Astrocyte of the spinal cord (primary cell): ENCODE measurements at places on chromosomes 5 and 9.

DNA sequence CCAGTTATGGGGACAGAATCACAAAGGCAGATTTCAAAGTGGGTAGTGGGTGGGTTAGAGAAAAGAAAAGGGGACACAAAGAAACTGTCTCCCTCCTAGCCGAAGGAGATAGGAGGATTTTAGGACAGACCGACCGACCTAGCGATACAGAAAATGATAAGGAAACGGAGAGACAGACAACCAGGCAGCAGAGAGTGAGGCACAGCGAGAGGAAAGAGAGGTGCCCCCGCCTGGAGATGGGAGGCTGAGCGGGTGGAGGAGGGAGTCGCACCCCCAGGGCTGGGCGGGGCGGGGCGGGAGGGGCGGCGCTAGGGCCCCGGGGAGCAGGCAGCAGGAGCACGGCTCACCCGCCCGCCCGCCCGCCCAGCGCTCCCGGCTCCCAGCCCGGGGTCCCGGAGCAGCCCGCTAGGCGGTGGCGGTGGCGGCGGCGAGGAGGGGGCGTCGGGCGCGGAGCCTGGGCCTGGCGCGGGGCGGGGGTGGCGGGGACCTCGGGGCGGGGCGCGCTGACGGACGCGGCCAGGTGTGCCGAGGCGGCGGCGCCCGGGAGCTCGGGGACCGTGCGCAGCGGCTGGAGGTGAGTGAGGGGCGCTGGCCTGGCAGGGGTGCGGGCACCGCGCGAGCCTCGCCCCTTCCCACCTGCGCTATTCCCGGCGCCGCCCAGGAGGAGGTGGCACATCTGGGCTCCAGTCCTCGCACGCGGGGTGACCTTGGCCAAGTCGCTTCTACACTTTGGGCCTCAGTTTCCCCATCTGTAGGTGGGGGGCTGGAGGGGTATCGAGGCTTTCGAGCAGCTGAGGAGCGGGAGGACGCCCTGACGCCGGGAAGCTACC lies 15.9 kb upstream of the SYNPO start:
- no peak for DNase-seq

DNA sequence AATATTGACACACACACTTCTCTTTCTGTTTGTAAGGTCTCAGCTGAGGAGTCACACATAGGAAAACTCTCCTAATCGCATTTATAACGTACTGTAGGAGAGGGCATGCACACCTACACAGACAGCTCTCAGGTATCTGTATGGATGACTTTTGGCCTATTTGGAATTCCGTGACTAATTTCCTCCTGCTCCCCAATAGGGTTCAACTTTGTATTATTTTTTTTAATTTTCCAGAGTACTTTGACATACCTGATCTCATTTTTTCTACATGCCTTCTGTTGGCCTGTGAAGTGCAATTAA lies 195.9 kb downstream of the ARHGAP26 start:
- DNase-seq = no peak

- peak; percentile 74 for DNase-seq
Observed at GRCh38 chr5:20524991-20525529, 537.1 kb upstream of the CDH18 start.

DNA sequence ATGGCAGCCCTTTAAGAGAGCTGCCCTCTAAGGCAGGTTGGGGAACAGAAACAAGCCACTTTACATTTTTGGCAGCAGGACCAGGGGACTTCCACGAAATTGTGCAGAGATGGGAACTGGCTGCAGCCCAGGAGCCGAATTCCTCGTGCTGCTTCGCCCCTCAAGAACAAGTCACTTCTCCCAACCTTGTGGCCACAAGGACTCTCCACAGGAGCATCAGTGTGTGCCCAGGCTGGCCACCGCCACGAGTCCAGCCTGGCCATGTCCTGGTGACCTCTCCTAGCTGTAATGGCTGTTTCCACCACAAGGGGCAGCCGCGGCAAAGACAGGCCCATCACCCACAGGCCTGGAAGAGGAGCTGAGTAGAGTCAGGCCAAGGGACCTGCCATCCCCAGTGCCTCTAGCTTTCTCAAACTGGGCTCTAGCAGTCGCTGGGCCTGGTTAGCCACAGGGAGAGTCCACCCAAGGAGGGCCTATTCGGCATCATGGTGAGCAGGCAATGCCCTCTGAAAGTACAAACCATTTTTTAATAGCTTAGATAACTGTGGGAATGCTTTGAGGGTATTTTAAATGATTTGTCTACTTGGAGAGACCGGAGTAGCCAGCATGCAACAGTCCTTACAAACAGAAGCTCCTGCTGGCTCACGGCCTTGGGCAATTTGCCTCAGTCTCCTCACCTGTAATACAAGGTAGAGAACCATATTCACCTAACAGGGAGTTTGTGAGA lies 129.0 kb downstream of the COL23A1 start:
- DNase-seq = peak; percentile 7

DNA sequence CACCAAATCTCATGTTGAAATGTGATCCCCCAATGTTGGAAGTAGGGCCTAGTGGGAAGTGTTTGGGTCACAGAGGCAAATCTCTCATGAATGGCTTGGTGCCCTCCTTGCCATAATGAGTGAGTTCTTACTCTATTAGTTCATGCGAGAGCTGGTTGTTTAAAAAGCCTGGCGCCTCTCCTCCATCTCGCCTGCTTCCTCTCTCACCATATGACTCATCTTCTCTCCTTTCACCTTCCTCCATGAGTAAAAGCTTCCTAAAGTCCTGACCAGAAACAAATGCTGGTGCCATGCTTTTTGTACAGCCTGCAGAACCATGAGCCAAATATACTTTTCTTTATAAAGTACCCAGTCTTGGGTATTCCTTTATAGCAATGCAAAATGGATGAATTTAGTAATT lies 20.9 kb upstream of the ARHGAP26 start:
- DNase-seq = peak; percentile 73

GRCh38 chr5:140673187-140673976 lies at the start of gene DND1:
TSS of gene DND1 (minus strand) at chr5:140673576. CDS start at chr5:140673542, 34 bp downstream.
- no peak for DNase-seq

DNA sequence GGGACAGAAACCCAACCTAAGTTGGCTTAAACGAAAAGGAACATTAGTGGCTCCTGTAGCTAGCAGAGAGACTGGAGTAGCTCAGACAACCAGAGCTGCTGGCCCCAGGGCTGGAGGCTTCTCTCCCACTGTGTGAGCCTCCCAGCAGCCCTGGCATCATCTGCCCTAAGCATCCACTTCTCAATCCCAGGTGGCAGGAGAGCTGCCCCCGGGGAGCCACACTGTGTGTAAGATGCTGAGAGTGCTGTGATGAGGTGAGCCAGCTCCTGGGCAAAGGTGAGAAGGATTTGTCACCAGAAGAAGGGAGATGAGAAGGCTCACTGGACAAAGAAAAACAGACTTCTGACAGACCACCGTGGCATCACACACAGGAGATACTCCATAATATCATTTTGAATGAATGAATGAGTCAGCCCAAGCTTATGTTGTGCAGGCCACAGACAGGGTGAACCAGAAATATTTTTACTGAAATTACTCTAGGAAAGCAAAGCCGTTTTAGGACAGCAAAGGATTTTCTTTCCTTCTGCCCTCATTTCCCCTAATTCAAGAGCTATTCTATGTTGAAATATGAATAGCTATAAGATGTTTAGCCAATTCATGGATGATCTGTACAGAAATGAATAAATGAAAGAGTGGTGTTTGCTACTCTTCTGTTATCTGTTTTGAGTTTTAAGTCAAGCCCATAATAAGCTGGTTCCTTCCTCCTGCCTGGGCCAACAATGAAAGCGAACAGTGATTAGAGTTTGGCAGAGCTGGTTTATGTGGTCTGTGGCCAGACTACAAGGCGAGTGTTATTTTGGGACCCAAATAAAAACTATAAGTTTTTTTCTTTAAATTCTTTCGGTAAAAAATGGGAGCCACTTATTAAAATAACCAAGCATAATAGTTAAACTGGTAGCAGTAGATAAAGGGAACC lies 57.4 kb upstream of the ECM2 start:
- DNase-seq = no peak

- no peak for DNase-seq
Observed at GRCh38 chr5:83538786-83539462, 67.4 kb downstream of the VCAN start.

- no peak for DNase-seq
Observed at GRCh38 chr5:64299805-64300204, 134.2 kb downstream of the RNF180 start.

DNA sequence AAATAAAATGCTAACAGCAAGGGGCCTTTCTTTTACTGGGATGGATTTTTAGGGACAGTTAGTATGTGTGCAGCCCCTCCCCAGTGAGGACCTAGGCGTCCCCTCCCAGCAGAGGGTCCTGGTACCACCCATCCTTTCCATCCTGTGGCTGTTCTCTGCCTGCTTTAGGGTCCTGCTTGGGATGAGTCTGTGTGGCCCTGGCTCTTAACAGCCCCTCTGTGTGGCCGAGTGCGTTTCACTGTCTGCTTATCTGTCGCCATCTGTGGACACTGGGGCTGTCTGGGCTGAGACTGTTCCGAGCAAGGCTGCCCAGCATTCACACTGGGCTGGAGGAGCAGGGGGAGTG lies 17.0 kb downstream of the WNK2 start:
- DNase-seq = no peak

DNA sequence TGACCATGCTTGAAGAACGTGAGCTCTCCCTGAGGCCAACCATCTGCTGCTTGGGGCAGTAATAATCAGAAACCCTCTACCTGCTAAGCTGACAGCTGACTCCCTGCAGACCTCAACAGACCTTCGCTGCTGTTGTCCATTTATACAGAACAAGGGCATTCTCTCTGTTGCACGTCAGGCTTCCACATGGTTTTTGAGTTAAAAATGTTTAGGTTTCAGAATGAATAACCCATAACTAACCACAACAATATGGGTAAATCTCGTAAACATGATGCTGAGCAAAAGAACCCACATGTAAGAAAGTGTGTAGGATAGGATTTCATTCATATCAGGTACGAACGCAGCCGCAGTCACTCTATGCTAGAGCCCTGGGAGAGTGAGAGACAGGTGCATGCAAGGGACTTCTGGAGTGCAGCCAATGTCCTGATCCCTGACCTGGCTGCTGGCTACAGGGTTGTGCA lies 348.5 kb downstream of the MED10 start:
- DNase-seq = no peak

DNA sequence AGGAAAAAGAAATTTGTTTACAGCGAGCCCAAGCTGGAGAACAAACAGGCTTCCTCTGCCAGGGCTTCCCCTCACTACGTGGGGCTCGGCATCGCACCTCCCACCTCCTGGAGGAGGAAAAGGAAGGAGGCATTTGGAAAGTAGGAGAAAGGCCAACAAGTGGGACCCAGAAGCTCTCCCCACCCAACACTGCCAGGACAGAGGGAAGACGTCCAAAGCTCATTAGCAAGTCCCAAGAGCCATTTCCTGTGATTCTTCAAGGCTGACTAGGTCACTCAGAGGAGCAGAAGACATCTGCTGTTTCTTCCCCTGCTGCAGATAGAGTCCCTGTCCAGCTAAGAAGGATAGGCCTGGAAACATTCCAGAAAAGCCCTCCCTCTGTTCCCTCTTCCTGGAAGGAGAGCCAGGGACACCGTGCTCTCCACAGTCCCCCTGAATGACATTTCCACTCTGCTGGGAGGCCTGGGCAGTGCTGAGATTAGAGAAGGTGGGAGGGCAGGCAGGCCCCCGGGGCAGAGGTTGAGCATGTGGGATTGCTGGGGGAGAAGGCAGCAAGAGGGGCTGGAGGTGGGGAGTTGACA lies 57.0 kb upstream of the NEURL1B start:
- DNase-seq = no peak

- DNase-seq = no peak
Observed at GRCh38 chr9:69667306-69667705, 4.9 kb downstream of the APBA1 start.

GRCh38 chr9:91422758-91423711 lies 597 bp downstream of the NFIL3 start:
- peak; percentile 77 for DNase-seq

- no peak for DNase-seq
Observed at GRCh38 chr9:121960665-121961064, 132.4 kb downstream of the TTLL11 start.

- DNase-seq = no peak
Observed at GRCh38 chr5:59840200-59840601, 53.3 kb downstream of the PDE4D start.

DNA sequence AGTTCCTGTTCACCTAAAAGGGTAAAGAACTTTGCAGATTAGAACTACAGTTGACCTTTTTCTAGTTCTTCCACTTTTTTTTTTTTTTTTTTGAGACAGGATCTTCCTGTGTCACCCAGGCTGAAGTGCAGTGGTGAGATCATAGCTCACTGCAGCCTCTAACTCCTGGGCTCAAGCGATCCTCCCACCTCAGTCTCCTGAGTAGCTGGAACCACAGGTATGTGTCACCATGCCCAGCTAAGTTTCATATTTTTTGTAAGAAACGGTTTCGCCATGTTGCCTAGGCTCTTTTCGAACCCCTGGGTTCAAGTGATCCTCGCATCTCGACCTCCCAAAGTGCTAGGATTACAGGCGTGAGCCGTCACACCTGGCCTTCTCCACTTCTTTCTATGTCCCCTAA lies 39.7 kb upstream of the TNFAIP8 start:
- DNase-seq = no peak

GRCh38 chr5:148186248-148187003 lies 16.4 kb upstream of the SPINK6 start:
- peak; percentile 83 for DNase-seq

DNA sequence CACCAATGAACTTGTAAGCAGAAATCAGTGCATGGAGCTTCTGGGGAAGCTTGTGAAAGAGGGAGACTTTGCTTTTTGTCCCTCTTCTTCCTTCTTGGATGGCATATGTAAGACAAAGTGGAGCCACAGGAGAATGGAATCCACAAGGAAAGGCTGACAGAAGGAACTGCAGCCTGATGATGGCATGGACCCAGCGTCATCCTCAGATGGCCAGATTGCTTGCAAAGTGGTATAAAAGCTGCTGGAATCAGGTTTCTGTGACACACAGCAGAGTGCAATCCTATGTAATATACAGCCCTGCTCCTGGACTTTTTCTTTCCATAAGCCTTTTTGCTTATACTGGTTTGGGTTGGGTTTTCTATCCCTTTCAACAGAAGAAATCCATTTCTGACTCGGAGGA lies 31.4 kb upstream of the SPARC start:
- peak; percentile 53 for DNase-seq

DNA sequence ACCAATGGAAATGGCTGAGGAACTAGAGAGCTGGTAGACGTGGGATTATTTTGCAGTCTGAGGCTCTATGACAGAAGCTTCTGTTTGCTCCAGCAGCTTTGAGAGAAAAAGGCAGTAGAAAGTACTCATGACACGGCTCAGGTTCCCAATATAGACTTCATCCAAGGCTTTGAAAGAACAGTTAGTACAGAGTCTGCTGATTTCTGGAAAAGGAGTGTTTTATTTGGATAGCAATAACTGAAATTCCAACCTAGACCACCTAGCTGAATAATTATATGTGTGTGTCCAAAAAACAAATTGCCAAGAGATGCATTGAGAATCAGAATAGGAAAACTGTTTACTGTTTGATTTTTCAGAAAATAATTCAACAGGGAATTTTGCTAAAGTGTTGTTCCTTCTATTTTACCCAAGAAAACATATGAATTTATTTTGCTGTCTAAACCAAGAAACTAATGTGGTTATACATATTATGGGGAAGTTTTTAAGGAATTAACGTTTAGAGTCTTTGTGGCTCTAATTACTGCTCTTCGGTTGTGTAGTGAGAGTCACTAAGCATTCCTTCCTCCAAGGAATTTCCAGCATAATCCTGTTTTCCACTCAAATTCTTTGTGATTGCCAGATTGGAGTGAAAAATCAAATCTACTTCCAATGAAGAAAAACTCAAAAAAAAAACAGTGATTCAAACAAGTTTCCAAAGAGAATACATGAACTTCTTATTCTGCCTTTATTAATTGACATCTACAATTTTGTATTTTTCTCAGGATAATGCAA lies 18.1 kb upstream of the MTX3 start:
- DNase-seq = no peak
